Effector memory CD8-positive, alpha-beta T cell (primary cell): ENCODE measurements at places on chromosomes 1 and 21.
A peak's percentile ranks its signal among the peaks of the same experiment; 100 is the strongest.

DNA sequence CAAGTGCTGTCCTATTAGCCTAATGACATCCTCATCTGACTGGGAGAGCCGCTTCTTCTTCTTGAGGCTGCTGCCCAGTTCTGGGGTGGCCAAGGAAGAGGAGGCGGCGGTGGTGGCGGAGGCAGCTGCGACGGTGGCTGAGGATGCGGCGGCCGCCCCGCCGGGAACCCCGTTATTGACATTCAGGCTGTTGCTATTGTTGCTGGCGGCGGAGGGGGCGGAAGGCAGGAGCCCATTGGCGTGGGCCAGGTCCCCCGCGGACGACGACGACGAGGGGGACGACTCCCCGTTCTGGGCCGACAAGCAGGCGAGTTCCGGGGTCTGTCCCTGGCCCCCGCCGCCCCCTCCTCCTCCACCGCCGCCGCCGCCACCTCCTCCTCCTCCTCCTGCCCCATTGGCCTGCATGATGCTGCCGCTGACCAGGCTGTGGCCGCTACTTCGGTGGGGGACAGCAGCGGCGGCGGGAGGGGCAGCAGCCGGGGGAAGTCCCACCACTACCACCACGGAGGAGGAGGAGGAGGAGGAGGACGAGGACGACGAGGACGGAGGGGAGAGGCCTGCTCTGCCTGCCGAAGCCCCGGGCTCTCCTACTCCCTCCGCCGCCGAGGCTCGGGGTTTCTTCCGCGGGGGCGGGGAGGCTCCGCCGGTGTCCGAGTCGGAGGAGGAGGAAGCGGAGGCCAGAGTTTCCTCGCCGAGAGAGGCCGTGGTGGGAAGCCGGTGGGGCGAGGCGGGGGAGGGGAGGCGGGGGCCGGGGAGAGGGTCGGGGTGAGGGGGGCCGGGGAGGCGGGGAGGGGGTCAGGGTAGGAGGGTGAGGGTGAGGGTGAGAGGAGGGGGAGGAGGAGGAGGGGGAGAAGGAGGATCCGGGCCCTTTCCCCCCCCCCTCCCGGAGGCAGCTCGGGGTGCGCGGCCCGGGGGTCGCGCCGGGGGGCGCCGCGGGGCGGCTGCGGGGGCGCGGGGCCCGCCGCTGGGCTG is 610 bp downstream of the WDR26 start:
- DNase-seq = peak; percentile 64

- no peak for DNase-seq
Measured at GRCh38 chr1:221335161-221336101, 406.5 kb downstream of the DUSP10 start.

DNA sequence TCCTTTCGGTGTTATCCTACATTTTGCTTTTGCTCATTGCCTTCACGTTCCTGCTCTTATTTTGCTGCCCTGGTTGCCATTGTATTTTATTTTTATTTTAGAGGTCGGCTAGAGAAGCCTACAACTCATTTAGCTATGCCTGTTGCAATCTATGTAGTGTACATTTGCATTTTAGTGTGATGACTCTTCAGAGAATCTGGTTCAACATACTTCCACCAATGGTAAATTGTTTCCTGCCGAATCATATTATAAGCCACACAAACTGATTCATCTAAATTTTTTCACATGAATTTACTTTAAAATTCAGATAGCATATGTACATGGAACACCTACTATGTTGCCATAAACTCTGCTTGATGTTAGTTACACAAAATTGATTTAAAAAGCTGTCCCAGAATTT is 1596.9 kb downstream of the PLA2G4A start:
- DNase-seq = no peak

- no peak for DNase-seq
Measured at GRCh38 chr1:89986020-89986419, 8.9 kb upstream of the ZNF326 start.

DNA sequence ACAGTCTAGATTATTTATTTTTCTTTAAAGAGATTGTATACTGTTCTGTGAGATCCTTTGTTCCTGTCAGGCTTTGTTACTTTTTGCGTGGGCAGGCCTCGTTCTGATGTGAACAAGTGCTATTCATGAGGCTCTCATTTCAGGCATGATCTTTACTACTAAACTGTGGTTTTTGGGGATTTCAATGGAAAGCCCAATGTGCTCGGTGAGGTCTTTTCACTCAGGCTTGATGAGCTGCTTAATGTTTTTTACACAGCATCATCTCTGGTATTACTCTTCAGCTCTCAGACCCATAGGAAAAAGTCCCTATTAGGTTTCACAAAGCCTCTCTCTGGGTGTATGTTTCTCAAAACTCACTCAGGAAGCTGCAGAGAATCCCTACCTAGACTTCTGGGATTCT is 419.4 kb downstream of the GPATCH2 start:
- no peak for DNase-seq
